Mesothelial cell of epicardium (in vitro differentiated cells): ENCODE measurements at places on chromosomes 2 and 18. TPM values are rescaled to one million over a fixed set of nuclear protein-coding genes. Genes with fewer than 3 reads are reported as not detected.

- DNase-seq, result no peak
- H3K27ac ChIP-seq, result no peak overlapping the region
- H3K27me3 ChIP-seq, result peaks cover 89% of the 10 kb centered on the region
- H3K4me3 ChIP-seq, result peak overlapping the region; percentile 60
Measured at GRCh38 chr2:181456660-181457120, 496 bp upstream of the ITGA4 start.

DNA sequence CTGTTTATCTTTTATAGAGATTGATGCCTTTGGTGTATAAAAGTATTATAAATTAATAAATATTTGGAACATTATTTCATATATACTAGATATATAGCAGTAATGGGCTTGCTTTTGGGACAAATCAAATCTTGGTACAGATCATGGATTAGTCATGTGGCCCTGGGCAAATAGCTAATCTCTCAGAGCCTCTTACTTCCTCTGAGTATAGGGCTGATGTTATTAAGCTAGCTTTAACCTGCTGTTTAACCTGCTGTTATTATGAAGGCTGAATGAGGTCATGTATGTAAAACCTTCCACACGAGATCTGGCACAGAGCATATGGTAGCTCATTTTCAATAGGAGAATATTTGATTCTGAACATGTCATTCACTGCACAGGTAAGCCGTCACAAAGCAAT is 5.7 kb downstream of the ITGB6 start:
- H3K27me3 ChIP-seq, result no peaks in the 10 kb centered on the region
- H3K36me3 ChIP-seq, result peaks cover 2% of the 10 kb centered on the region
- H3K4me1 ChIP-seq, result peaks cover 12% of the 10 kb centered on the region
- no peak overlapping the region for H3K4me3 ChIP-seq

- no peaks in the 10 kb centered on the region for H3K27me3 ChIP-seq
- H3K4me3 ChIP-seq, result no peak overlapping the region
- H3K4me1 ChIP-seq, result no peaks in the 10 kb centered on the region
Measured at GRCh38 chr2:240597419-240598181, 11.1 kb downstream of the CAPN10 start.

- H3K27me3 ChIP-seq, result peaks cover 36% of the 10 kb centered on the region
- DNase-seq, result no peak
- no peaks in the 10 kb centered on the region for H3K36me3 ChIP-seq
- H3K4me3 ChIP-seq, result no peak overlapping the region
Measured at GRCh38 chr2:75612862-75613243, 33.7 kb upstream of the MRPL19 start.

DNA sequence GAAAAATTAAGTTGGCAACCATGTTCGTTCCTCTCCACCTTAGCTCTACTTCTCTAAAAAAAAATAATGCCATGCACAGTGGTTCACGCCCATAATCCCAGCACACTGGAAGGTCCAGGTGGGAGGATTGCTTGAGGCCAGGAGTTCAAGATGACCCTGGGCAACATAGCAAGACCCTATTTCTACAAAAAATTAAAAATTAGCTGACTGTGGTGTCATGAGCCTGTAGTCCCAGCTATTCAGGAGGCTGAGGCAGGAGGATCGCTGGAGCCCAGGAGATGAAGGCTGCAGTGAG is 40.1 kb upstream of the NPAS2 start:
- no peak for DNase-seq
- H3K36me3 ChIP-seq, result no peaks in the 10 kb centered on the region
- H3K27ac ChIP-seq, result no peak overlapping the region
- no peak overlapping the region for H3K4me3 ChIP-seq
- peaks cover 9% of the 10 kb centered on the region for H3K27me3 ChIP-seq

GRCh38 chr2:234981197-234982095 is 29.6 kb downstream of the SH3BP4 start:
- peaks cover 12% of the 10 kb centered on the region for H3K36me3 ChIP-seq
- DNase-seq, result peak; percentile 63
- H3K27me3 ChIP-seq, result no peaks in the 10 kb centered on the region

DNA sequence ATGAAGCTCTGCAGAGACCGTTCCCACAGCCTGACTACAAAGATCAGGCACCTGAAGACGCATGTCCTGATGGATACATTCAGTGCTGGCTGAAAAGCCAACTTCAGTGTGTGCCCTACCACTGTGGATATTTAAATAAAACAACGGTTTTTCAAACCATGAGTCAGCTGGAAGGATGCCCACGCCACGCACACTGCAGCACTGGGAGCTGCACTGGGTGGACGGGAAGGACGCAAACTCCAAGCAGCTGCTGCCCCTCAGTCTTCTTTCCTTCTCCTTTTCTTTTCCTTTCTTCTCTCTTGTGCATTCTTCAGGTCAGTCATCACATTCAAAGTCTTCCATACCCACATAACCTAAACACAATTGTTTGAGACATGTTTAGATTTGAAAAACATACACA is 7.9 kb downstream of the TMEM18 start:
- no peak for DNase-seq
- no peak overlapping the region for H3K27ac ChIP-seq
- no peak overlapping the region for H3K4me3 ChIP-seq
- H3K36me3 ChIP-seq, result peaks cover 47% of the 10 kb centered on the region
- H3K4me1 ChIP-seq, result peaks cover 4% of the 10 kb centered on the region

- no peak for DNase-seq
- peaks cover 21% of the 10 kb centered on the region for H3K4me1 ChIP-seq
- H3K4me3 ChIP-seq, result no peak overlapping the region
- H3K27ac ChIP-seq, result no peak overlapping the region
- H3K36me3 ChIP-seq, result no peaks in the 10 kb centered on the region
- H3K27me3 ChIP-seq, result peaks cover 2% of the 10 kb centered on the region
Measured at GRCh38 chr2:207513551-207514257, 16.1 kb upstream of the CREB1 start.

- H3K4me1 ChIP-seq, result no peaks in the 10 kb centered on the region
- no peak for DNase-seq
- no peak overlapping the region for H3K4me3 ChIP-seq
- H3K36me3 ChIP-seq, result peaks cover 6% of the 10 kb centered on the region
- no peaks in the 10 kb centered on the region for H3K27me3 ChIP-seq
Measured at GRCh38 chr2:164644036-164644700, 22.9 kb upstream of the GRB14 start.

DNA sequence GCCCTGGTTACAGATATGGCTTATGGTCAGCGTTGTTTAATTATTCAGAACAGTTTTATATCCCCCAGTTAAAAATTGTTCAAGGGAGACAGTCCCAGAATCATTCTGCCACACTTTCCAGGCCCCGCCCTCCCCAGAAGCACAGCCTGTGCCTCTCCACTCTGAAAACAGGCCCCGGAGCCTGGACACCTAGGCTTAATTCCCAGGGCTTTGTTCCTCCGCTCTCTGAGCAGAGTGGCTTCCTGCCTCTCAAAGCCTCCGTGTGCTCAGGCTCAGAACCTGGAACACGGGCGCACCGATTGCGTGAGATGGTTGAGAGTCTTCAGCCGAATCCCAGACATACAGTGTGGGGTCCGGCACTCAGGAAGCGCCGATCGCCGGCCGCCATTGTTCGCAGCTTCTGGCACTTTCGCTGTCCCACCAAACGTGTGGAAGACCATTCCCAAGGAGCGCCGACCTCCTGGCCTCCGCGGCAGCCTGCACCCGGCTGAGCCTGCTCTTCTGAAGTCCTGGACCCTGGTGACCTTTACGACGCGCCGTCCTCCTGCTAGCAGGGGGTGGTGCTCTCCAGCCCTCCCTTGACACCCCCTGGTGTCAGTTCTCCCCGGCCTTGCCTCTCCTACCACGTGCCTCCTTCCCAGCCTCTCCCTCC is 45.6 kb downstream of the TWIST2 start:
- peaks cover 23% of the 10 kb centered on the region for H3K4me1 ChIP-seq
- H3K27ac ChIP-seq, result no peak overlapping the region
- no peak for DNase-seq
- H3K4me3 ChIP-seq, result no peak overlapping the region
- H3K27me3 ChIP-seq, result no peaks in the 10 kb centered on the region
- no peaks in the 10 kb centered on the region for H3K36me3 ChIP-seq

The LONRF2 gene
- 13.4 to 14.6 TPM (median 13.7 TPM) in 3 replicates for total RNA-seq

The CYRIA gene
- 3.9 to 4.5 TPM (median 4.0 TPM) in 3 replicates for total RNA-seq

The RBMS1 gene
- 124 to 128 TPM (median 125 TPM) in 3 replicates for total RNA-seq

The NEDD4L gene
- total RNA-seq, result 134 to 141 TPM (median 135 TPM) in 3 replicates

The COL3A1 gene
- 7,569 to 7,691 TPM (median 7,584 TPM) in 3 replicates for total RNA-seq
